ENCODE measurements at places on chromosomes 1 and 21. TPM values are rescaled to one million over a fixed set of nuclear protein-coding genes. Genes with fewer than 3 reads are reported as not detected.

- no peak overlapping the region for H3K4me3 ChIP-seq
- H3K36me3 ChIP-seq: no peaks in the 10 kb centered on the region
- H3K27me3 ChIP-seq: no peaks in the 10 kb centered on the region
- H3K4me1 ChIP-seq: no peaks in the 10 kb centered on the region
- H3K27ac ChIP-seq: no peak overlapping the region
These were observed 89.9 kb downstream of the WLS start for GRCh38 chr1:68142461-68142860.

GRCh38 chr1:200198236-200198635 lies 170.7 kb downstream of the NR5A2 start:
- no peak overlapping the region for H3K4me3 ChIP-seq
- no peaks in the 10 kb centered on the region for H3K36me3 ChIP-seq
- H3K27me3 ChIP-seq: no peaks in the 10 kb centered on the region
- no peak for DNase-seq
- H3K4me1 ChIP-seq: no peaks in the 10 kb centered on the region
- no peak overlapping the region for H3K27ac ChIP-seq

- no peak overlapping the region for H3K4me3 ChIP-seq
- no peaks in the 10 kb centered on the region for H3K4me1 ChIP-seq
- no peak for DNase-seq
These were observed 61.0 kb upstream of the ATP1A1 start for GRCh38 chr1:116311756-116312680.

DNA sequence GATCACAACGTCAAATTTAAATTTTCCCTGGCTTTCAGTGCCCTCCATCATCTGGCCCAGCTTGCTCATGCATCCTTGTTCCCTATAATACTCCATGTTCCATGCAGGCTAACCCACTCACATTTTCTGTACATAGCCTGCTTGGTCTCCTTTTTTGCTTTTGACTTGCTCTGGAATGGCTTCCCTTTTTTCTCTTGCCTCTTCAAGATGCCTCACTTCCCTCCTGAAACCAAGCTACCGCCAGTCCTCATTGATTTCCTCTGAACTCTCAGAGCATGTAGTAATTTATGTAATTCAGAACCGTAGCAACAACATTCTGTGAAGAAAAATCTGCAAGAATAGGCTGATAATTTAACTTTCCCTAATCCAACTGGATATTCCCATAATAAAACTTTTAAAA lies 10.3 kb downstream of the CAP1 start:
- peaks cover 32% of the 10 kb centered on the region for H3K36me3 ChIP-seq
- H3K27ac ChIP-seq: no peak overlapping the region
- no peak overlapping the region for H3K4me3 ChIP-seq

GRCh38 chr1:81463936-81464837 lies 336.5 kb upstream of the ADGRL2 start:
- H3K4me1 ChIP-seq: no peaks in the 10 kb centered on the region
- no peak overlapping the region for H3K4me3 ChIP-seq
- no peaks in the 10 kb centered on the region for H3K27me3 ChIP-seq
- no peaks in the 10 kb centered on the region for H3K36me3 ChIP-seq
- no peak overlapping the region for H3K27ac ChIP-seq
- no peak for DNase-seq

GRCh38 chr1:117826540-117827078 lies 102.8 kb downstream of the GDAP2 start:
- H3K27ac ChIP-seq: no peak overlapping the region
- no peak for DNase-seq
- H3K4me3 ChIP-seq: no peak overlapping the region
- H3K4me1 ChIP-seq: no peaks in the 10 kb centered on the region
- no peaks in the 10 kb centered on the region for H3K27me3 ChIP-seq

DNA sequence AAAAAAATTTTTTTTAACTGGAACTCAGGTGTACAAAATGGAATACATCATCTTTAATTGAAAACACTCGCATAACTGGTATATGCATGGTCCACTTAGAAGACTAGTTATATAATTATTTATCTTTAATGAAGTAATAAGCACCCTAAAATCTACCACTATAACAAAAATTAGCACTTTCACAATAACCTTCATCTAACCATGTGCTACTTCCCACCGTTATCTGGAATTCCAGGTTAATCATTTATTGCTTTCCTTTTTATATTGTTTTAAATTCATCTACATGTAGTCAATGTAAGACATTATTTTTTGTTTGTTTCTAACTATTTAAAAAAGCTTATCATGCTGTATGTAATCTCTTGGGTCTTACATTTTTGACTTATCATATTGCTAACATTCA lies 39.0 kb downstream of the GDAP2 start:
- H3K36me3 ChIP-seq: peaks cover 16% of the 10 kb centered on the region
- no peak overlapping the region for H3K4me3 ChIP-seq
- H3K27me3 ChIP-seq: no peaks in the 10 kb centered on the region
- H3K27ac ChIP-seq: no peak overlapping the region
- no peaks in the 10 kb centered on the region for H3K4me1 ChIP-seq
- no peak for DNase-seq

- no peaks in the 10 kb centered on the region for H3K36me3 ChIP-seq
- H3K4me3 ChIP-seq: no peak overlapping the region
- no peak overlapping the region for H3K27ac ChIP-seq
- H3K4me1 ChIP-seq: no peaks in the 10 kb centered on the region
These were observed 70.8 kb downstream of the PLA2G4A start for GRCh38 chr1:186899577-186899976.

DNA sequence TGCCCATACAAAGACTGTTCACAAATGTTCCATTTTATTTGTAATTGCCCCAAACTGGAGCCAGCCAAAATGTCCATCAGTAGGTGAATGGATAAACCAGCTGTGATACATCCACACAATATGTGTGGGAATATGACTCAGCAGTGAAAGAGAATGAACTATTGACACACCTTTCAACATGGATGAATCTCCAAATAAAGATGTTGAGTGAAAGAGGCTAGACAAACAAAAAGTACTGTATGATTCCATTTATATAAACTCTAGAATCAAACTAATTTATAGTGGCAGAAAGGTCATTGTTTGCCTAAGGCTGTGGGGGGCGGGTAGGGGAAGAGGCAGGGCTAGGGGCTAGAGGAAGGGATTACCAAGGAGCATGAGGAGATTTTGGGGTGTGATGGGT lies 4.5 kb downstream of the DHCR24 start:
- no peaks in the 10 kb centered on the region for H3K27me3 ChIP-seq
- no peak overlapping the region for H3K4me3 ChIP-seq
- no peak overlapping the region for H3K27ac ChIP-seq
- no peaks in the 10 kb centered on the region for H3K36me3 ChIP-seq
- no peak for DNase-seq

- H3K27me3 ChIP-seq: no peaks in the 10 kb centered on the region
- H3K27ac ChIP-seq: no peak overlapping the region
- no peak overlapping the region for H3K4me3 ChIP-seq
- no peak for DNase-seq
- H3K4me1 ChIP-seq: no peaks in the 10 kb centered on the region
These were observed 46.3 kb downstream of the TESK2 start for GRCh38 chr1:45444609-45445131.

DNA sequence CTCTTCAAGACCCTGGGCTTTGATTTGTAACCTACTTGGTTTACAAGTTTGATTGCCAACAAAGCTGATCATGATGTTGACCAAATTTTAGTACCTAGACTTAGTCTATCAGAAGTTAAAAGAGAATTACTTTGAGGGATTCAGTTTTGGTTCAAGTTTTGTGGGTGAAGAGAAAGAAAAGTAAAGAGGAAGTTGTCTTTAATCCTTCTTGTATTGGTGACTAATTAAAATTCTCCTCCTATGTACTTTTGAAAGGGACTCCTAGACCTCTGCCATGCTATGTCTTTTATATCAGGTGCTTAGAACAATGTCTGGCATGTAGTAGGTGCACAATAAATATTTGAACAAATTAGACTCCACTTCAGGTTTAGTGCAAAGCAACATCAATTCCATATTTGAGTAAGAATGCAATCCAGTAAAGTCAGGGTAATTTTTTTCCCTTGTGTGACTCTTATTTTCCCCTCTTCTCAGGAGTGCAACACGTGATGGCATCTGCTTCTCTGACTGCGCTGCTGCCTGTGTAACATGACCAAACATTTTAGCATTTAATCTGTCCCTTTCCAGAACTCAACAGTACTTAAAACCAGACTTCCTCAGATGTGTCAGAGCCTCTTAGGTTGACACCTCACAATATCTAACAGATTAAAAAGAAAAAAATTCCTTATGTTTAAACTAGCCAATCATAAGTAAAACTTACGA lies 41.1 kb upstream of the KCNQ4 start:
- no peak for DNase-seq
- no peaks in the 10 kb centered on the region for H3K4me1 ChIP-seq
- no peak overlapping the region for H3K4me3 ChIP-seq
- no peak overlapping the region for H3K27ac ChIP-seq

- H3K4me1 ChIP-seq: peaks cover 3% of the 10 kb centered on the region
- DNase-seq: peak; percentile 17
- no peaks in the 10 kb centered on the region for H3K27me3 ChIP-seq
- H3K27ac ChIP-seq: no peak overlapping the region
These were observed 4.4 kb downstream of the LYPD8 start for GRCh38 chr1:248751142-248751541.

DNA sequence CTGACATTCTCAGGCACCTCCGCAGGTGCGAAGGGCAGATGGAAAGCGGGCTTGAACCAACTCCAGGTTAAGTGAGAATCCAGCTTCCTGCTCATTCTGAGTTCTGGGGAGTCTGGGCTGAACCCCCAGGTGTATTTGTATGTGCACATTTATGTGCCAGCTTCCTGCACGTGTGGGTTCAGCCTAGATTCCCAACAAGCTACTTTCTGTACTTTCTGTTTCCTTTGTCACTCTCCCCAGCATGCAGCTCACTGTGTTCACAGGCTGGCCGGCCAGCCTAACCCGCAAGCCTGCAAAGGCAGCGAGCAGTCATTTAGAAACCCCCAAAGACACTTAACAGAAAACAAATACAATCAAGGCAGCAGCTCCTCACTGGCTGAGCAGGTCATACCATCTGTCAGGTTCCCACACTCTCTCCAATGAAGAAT lies 1.3 kb upstream of the IL19 start:
- H3K4me1 ChIP-seq: peaks cover 78% of the 10 kb centered on the region
- DNase-seq: peak; percentile 56
- H3K36me3 ChIP-seq: no peaks in the 10 kb centered on the region
- peak overlapping the region; percentile 52 for H3K27ac ChIP-seq
- H3K4me3 ChIP-seq: no peak overlapping the region
- H3K27me3 ChIP-seq: no peaks in the 10 kb centered on the region

- no peaks in the 10 kb centered on the region for H3K36me3 ChIP-seq
- no peak overlapping the region for H3K27ac ChIP-seq
- DNase-seq: no peak
- H3K27me3 ChIP-seq: no peaks in the 10 kb centered on the region
- H3K4me1 ChIP-seq: no peaks in the 10 kb centered on the region
These were observed 180.0 kb downstream of the RASAL2 start for GRCh38 chr1:178273707-178274410.

DNA sequence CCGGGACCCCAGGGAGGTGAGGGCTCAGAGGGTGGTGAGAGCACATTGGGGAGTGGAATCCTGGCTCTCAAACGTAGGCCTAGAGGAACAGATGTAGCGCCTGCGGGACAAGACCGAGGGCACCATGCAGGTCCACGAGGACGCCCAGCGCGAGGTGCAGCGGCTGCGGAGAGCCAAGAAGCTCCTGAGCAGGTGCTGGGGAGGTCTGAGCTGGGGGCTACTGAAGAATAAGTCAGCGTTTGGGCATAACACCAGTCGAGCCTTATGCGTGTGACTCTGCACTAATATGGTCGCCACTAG lies 2.6 kb upstream of the NBPF3 start:
- H3K27ac ChIP-seq: no peak overlapping the region
- H3K4me1 ChIP-seq: peaks cover 9% of the 10 kb centered on the region

DNA sequence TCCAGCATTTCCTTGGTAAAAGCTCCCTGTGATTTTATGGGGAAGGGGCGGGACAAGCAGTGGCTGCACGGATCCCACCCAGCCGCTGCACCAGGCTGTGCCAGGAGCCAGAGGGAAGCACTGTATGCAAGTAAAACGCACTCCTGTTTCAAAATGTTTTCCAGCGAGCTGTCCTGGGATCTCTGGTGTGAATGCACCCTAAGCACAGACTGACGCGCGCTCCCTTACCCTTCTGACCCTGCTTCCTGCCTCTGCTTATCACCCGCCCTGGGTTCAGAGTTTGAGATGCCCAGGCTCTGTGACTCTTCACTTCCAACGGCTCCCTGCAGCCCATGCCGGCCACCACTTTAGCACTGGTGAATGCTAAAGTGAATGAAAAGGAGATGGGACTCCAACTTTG lies 131.2 kb downstream of the RHOU start:
- H3K27ac ChIP-seq: no peak overlapping the region
- H3K27me3 ChIP-seq: no peaks in the 10 kb centered on the region
- DNase-seq: no peak
- H3K4me3 ChIP-seq: no peak overlapping the region
- H3K36me3 ChIP-seq: no peaks in the 10 kb centered on the region

GRCh38 chr1:147853391-147853790 lies 49.2 kb upstream of the GJA8 start:
- H3K27ac ChIP-seq: no peak overlapping the region
- H3K4me3 ChIP-seq: no peak overlapping the region
- no peak for DNase-seq

- H3K4me3 ChIP-seq: no peak overlapping the region
- no peaks in the 10 kb centered on the region for H3K36me3 ChIP-seq
- no peak overlapping the region for H3K27ac ChIP-seq
- H3K27me3 ChIP-seq: no peaks in the 10 kb centered on the region
These were observed 17.7 kb upstream of the GFI1 start for GRCh38 chr1:92504291-92505014.

DNA sequence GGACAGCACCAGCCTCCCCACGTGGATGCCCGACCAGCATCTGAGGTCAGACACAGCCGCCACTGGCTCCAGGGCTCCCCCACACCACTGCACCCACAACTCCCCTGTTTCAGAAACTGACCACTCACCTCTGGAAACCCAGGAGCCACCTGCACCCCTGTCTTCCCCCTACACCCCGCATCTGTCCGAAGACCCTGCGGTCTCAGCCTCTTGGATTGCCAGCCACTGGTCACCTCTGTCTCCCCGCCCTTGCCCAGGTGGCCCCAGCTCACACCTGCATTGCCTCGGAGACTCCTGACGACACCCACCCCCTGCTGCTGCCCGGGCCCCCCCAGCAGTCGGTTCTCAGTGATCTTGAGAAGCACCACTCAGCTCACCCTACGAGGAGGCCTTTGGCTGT lies 21.3 kb upstream of the NPHP4 start:
- no peaks in the 10 kb centered on the region for H3K27me3 ChIP-seq
- no peak for DNase-seq
- H3K4me1 ChIP-seq: peaks cover 33% of the 10 kb centered on the region
- peaks cover 2% of the 10 kb centered on the region for H3K36me3 ChIP-seq

The RNF186 gene
- total RNA-seq: not detected

The OR2AK2 gene
- total RNA-seq: 0.88 TPM

The CHD5 gene
- total RNA-seq: 0.34 TPM

The OXCT2 gene
- total RNA-seq: 0.42 TPM

The KTI12 gene
- total RNA-seq: 13.2 TPM

The FCRL6 gene
- total RNA-seq: 298 TPM

The CTSS gene
- 169 TPM for total RNA-seq

The ADCY10 gene
- total RNA-seq: 0.42 TPM

The UBL4B gene
- not detected for total RNA-seq
